ENCODE measurements at places on chromosomes 1 and 21.
A peak's percentile ranks its signal among the peaks of the same experiment; 100 is the strongest.

GRCh38 chr1:32508761-32509160, 30.5 kb upstream of the ZBTB8A start:
- DNase-seq, result no peak

DNA sequence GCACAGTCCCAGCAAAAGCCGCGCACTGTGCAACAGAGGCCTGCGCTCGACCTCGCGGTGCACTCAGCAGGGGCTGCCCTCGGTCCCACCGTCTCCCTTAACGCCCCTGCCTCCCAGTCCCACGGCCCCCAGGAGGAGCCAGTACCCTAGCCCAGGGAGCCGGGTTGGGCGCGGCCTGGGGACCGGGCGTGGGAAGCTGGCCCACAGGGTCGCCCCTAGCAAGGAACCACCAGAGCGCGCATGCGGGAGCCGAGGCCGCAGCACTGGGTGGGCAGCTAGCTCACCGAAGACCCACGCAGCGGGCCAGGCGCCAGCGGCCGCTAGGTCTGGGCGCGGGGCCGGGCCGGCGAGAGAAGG, 21.6 kb upstream of the ZNF678 start:
- peak; percentile 41 for DNase-seq

DNA sequence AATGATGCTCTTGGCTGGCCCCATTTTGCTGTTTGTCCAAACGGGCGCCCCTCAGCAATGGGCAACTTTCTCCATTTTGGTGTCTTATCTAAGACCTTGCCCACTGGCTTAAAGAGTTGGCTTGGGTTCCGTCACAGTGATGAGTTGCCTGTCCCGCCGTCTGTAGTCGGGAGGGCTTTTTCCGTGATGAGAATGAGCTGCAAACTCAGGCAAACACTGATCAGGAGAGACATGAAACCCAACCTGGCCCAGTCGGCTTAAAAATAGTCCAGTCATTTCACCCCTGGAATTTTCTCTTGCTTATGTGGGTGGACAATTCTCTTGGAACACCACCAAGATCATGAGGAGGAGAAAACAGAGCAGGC, 79.3 kb downstream of the ST6GALNAC3 start:
- no peak for DNase-seq

DNA sequence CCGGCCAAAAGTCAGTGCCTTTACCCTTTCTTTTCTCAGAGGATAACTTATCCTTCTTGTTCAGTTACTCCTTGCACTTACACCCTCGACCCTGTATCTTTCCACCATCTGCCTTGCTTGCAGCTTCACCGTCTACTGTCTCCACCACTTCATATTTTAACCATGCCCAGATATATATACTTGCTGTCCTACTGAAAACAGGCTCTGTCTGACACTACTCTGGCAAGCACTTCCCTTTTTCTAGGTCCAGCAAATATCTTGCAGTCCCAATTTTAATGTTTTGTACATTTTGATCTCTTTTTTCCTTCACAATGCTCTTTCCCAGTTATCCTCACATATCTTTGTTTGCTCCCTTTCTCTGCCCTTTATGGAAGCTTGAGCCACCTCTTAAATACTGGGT, 308.6 kb downstream of the TPR start:
- DNase-seq, result no peak

DNA sequence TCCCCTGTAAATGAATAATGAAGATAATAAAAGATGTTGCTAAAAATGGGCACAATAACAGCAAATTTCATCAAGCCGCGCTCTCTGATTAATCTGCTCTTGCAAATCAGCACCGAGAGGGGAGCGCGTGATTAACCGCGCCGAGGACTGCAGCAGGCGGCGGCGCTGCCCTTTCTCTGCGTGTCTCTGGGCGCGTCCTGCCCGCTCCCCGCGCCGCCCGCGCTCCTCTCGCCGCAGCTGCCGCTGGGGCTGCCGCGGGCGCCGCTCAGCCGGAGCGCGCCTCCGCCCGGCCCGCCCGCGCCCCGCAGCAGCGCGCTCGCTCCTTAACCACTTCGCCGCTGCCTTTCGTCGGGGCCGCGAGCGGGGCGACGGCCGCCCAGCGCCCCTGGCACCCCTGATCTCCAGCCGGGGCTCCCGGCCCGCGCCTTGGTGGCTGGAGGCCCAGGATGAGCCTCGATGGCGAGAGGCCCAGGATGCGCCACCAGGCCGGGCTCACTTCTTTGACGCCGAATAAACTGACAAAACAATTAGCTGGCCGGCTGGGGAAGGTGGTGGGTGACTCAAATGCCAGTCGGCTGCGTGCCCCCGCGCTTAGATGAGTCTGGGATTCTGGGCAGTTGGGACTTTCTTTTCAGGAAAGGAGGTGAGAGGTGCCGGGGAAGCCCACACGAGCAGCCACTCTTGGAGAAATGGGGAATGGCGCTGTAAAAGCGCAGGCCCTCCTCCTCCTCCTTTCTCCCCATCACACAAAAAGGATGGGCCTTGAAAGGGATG, 221.4 kb upstream of the PKN2 start:
- no peak for DNase-seq
